Thyroid gland (tissue), 4 donors: ENCODE measurements at places on chromosomes 11 and 22.
A peak's percentile ranks its signal among the peaks of the same experiment; 100 is the strongest.

DNA sequence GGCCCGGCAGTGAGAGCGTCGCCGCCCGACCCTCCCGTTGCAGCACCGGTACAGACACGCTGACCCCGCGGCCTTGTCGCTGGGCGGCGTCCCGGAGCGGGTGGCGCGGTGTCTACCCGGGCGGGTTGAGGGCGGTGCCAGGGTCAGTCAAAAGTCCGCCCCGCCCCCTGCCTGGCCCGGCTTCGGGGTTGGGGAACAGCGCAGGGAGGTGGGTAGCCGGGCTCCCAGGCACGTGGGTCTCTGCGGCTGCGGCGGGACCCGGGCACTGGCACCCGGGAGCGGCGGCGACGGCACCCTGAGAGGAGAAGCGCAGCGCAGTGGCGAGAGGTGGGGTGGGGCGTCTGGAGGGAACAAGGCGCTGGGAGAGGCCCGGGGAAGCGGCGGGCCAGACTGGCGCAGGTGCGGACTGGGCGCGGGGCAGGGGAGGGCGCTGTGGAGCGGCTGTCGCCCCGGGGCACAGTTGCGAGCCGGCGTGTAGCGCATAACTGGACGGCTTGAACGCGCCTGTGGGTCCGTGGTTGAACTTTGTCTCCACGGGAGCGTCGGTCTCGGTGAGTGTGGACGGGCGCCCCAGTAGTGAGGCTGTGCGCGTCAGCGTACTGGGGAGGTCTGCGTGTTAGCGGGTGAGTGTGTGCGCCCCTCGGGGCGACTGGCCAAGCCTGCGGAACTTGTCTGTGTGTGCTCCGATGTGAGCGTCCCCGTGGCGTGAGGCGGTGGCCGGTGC is at the start of gene P2RY2:
TSS of gene P2RY2 (plus strand) at position 176 of the 724 bp plus-strand sequence. CDS start 15,879 bp downstream, outside the sequence.
- no peaks in the 10 kb centered on the region for H3K27me3 ChIP-seq
- DNase-seq = peak; percentile 93
- H3K36me3 ChIP-seq = no peaks in the 10 kb centered on the region
- peak within 1 kb of the TSS; percentile 52 for H3K4me3 ChIP-seq

DNA sequence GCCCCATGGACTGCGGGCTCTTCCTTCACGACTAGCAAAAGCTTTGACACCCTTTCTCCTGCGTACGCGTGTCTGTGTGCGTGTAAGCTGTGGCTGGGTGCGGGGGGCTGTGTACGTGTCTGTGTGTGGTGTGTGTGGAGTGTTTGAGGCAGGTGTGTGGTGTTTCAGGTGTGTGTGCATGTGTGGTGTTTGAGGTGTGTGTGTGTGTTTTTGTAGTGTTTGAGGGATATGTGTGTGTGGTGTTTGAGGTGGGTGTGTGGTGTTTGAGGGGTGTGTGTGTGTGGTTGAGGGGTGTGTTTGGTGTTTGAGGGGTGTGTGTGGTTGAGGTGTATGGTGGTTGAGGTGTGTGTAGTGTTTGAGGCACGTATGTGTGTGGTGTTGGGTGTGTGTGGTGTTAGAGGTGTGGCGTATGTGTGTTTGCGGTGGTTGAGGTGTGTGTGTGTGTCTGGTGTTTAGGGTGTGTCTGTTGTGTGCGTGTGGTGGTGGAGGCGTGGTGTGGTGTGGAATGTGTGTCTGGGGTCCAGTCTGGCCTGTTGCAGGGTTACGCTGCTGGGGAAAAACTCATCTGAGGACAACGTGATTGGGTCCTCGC is 687 bp upstream of the ARSA start:
- peak overlapping the region; percentile 56 for H3K27ac ChIP-seq
- no peak for DNase-seq
- peaks cover 16% of the 10 kb centered on the region for H3K4me1 ChIP-seq
- no peaks in the 10 kb centered on the region for H3K27me3 ChIP-seq
- no peaks in the 10 kb centered on the region for H3K36me3 ChIP-seq

DNA sequence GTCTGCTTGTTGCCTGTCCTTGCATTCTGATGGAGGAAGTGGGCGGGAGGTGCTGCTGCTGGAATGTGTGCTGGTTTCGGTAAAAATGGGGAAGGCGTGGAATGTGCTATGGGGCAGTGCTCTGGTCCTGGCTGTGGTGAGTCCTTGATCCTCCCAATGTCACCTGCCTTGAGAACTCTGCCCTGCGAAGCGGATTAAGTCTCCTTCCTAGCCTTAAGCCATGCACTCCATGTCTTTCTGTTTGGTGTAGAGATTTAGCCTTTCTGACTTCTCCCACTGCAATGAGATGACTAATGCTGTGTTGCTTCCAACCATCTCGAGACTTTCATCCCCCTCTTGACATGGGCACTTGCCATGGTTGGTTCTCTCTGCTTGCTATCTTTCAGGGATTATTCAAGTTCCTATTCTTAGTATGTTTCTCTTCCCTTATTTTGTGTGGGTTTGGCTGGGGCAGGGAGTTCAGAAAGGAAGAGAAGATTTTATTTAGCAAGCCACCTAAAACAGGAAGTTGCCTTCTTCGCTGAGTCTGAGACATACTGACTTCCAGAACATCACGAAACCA is 687.9 kb downstream of the NTM start:
- H3K36me3 ChIP-seq = no peaks in the 10 kb centered on the region
- H3K4me3 ChIP-seq = no peak overlapping the region
- H3K4me1 ChIP-seq = no peaks in the 10 kb centered on the region
- H3K27ac ChIP-seq = no peak overlapping the region
- DNase-seq = no peak
- no peaks in the 10 kb centered on the region for H3K27me3 ChIP-seq

DNA sequence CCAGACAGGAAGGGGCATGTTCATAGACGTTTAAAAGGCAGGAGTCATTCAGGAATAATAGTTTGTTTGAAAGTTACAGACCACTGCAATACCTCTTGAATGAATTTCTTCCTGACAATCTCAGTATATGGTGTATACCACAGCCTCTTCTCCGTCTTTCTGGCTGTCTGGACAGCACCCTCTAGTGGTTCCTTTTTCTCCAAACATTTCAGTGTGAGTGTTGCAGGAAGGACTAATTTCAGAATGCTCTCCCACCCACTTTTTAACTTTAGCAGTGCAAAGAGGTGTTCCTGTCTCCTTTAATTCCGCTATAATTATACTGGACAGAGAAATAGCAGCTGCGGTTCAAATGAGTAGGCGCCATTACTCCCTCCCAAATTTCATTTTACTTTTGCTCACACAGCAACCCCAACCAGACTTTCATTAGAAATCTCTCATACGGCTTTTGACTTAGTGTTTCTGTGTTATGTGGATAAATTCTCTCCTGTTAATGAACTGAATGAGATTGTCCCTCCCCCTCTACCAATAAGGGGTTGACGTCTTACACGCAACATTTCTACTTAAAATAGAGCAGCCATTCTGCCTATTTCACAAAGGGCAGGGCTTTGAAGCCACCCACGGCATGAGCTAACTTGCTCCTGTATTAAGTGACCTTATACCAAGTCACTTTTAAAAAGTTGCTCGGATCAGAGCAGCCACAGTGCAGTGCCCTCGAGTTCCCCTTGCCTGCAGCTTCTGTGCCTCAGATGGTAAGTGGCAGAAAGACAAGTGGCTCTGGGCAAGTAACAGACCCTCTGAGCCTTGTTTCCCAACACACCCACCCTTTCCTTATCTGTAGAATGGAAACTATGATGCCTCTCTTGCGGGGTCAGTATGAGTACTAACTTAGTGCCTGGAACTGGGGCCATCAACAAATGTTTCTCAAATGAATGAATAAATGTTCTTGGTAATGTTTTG is 368.6 kb downstream of the OPCML start:
- no peak overlapping the region for H3K27ac ChIP-seq
- H3K27me3 ChIP-seq = no peaks in the 10 kb centered on the region
- DNase-seq = no peak
- no peaks in the 10 kb centered on the region for H3K36me3 ChIP-seq
- H3K4me1 ChIP-seq = no peaks in the 10 kb centered on the region

GRCh38 chr22:23110922-23111527 is 30.8 kb downstream of the RSPH14 start:
- no peaks in the 10 kb centered on the region for H3K27me3 ChIP-seq
- no peak for DNase-seq
- H3K36me3 ChIP-seq = no peaks in the 10 kb centered on the region
- no peak overlapping the region for H3K27ac ChIP-seq
- no peak overlapping the region for H3K4me3 ChIP-seq

GRCh38 chr22:16966251-16966650 is 41.8 kb downstream of the GAB4 start:
- no peak overlapping the region for H3K27ac ChIP-seq
- H3K4me3 ChIP-seq = no peak overlapping the region
- H3K27me3 ChIP-seq = no peaks in the 10 kb centered on the region
- no peaks in the 10 kb centered on the region for H3K4me1 ChIP-seq

- no peak overlapping the region for H3K27ac ChIP-seq
- H3K4me3 ChIP-seq = no peak overlapping the region
- H3K27me3 ChIP-seq = no peaks in the 10 kb centered on the region
Observed at GRCh38 chr22:23094260-23094659, 23.9 kb downstream of the GNAZ start.

DNA sequence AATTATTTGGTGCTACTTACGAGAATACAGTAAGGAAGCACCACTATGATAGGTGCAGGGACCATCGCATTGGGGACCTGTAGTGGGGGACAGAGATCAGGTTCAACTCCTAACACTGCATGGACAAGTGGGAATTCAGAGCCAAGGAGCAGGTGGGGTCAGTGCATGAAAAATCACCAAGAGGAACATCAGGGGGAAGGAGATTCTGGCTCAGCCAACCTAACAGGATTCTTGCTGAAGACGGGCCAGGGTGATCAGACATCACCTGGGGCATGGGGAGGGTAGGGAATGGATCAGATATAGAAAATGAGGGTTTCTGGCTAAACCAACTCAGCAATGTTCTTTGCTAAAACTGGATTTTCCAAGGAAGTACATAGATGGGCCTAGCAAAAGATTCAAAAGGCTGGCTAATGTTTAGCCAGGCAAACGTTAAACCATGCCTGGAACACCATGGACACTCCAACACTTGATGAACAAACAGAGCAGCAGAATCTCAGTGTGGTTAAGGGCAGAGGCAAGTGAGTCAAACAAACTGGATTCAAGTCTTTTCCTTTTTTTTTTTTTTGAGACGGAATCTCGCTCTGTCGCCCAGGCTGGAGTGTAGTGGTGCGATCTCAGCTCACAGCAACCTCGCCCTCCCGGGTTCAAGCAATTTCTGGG is 70.0 kb downstream of the MICAL3 start:
- H3K4me3 ChIP-seq = no peak overlapping the region
- no peaks in the 10 kb centered on the region for H3K36me3 ChIP-seq
- H3K27me3 ChIP-seq = no peaks in the 10 kb centered on the region
- peaks cover 19% of the 10 kb centered on the region for H3K4me1 ChIP-seq
- no peak for DNase-seq

GRCh38 chr11:38791346-38791961 is 2193.4 kb upstream of the RAG2 start:
- no peaks in the 10 kb centered on the region for H3K36me3 ChIP-seq
- no peak for DNase-seq
- H3K27me3 ChIP-seq = no peaks in the 10 kb centered on the region

GRCh38 chr11:26193694-26194365 is 138.1 kb upstream of the ANO3 start:
- no peaks in the 10 kb centered on the region for H3K36me3 ChIP-seq
- no peak for DNase-seq
- H3K4me3 ChIP-seq = no peak overlapping the region
- H3K27me3 ChIP-seq = no peaks in the 10 kb centered on the region
- no peak overlapping the region for H3K27ac ChIP-seq

DNA sequence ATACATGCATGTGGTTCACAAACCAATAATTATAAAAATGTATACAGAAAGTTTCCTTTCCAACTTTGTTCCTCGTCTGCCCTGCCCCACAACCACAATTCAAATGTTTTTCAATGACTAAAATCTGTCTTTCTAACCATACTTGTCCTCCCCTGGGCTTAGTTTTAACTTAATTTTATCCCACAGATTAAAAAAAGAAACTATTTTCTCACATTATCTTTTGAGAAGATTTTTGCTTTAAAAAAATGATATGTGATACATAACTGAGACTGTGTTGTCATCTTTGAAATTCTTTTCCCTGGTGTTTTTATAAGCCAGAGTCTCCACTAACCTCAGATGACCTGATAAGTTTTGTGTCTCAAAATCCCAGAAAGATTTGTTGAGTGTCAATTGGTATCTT is 79.0 kb downstream of the FDX1 start:
- no peak overlapping the region for H3K27ac ChIP-seq
- no peaks in the 10 kb centered on the region for H3K36me3 ChIP-seq
- no peak overlapping the region for H3K4me3 ChIP-seq
- no peak for DNase-seq
- no peaks in the 10 kb centered on the region for H3K27me3 ChIP-seq
